ENCODE measurements at places on chromosomes 2 and 18.

- no peak overlapping the region for H3K4me3 ChIP-seq
- DNase-seq: no peak
- H3K27me3 ChIP-seq: no peaks in the 10 kb centered on the region
- no peaks in the 10 kb centered on the region for H3K36me3 ChIP-seq
- H3K4me1 ChIP-seq: no peaks in the 10 kb centered on the region
These were observed 273.6 kb downstream of the HRH4 start for GRCh38 chr18:24734058-24734457.

DNA sequence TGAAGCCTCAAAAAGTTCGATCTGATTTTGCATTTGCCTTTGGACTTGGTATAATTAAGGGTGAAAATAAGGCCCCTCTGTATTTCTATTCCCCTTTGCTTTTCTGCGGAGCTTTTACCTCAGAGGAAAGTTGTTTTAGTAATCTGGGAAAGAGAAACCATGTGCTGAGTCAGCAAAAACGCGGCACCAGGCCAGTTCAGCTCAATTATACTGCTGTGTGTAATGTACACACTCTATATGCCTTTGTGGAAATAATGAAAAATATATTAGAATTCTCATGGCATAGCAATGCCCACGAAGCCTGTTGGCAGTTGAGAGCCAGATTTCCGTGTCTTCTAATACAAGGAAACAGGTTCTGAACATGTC is 161.9 kb upstream of the SIX2 start:
- H3K27ac ChIP-seq: no peak overlapping the region
- H3K27me3 ChIP-seq: peaks cover 67% of the 10 kb centered on the region
- no peak for DNase-seq
- H3K4me1 ChIP-seq: peaks cover 2% of the 10 kb centered on the region
- no peak overlapping the region for H3K4me3 ChIP-seq

DNA sequence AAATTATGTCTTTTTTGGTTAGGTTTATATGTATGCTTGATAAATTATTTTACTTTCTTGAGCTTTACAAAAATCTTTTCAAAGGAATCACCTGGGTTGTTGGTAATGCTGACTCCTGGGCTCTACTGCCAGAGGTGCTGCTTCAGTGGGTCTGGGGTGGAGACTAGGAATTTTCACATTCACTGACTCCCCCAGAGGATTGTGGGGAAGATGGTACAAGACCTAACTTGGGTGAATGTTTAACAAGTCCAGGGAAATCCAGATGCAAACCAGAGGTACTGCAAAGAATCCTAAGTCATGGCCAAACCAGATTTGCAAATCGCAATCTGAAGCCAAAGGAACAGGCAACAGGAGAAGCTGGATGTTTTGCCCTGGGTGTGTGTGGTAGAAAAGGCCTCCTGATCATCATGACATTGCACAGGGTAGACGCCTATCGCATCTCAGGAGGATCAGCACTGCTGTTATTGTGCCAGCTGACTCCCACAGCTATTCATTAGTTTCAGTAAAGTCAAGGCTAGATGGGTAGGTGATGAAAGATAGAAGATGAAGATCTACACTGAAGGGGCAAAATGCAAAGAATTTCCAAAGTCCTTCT is 185.2 kb downstream of the BARD1 start:
- H3K27me3 ChIP-seq: no peaks in the 10 kb centered on the region
- no peaks in the 10 kb centered on the region for H3K4me1 ChIP-seq
- no peaks in the 10 kb centered on the region for H3K36me3 ChIP-seq
- H3K27ac ChIP-seq: no peak overlapping the region

DNA sequence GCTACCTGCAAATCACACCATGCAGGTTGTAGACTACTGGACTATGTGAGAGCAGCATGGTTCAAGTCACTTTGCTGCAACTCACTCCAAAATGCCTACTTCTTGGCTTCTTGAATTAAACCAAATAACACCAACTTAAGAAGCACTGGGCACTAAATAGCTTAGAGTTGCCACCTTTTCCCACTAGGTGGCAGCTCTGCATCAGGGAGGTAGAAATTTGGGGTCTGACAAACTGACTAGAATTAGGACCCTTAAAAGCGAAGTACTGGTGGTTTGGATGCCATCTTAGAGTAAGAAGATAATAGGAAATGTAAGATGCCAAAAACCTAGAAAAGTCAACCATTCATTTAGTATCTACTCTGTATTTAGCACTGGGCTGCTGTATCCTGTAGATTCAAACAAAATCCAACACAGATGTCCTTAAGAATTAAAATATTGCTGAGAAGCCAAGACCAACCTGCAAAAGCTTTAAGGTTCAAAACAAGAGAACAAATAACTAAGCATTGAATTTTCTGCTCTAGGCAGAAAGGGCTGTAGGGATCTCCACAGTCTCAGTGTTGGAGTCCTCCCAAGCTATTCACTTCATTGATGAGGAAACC is 65.5 kb downstream of the CCBE1 start:
- no peak for DNase-seq
- H3K36me3 ChIP-seq: no peaks in the 10 kb centered on the region
- H3K27me3 ChIP-seq: peaks cover 5% of the 10 kb centered on the region
- H3K27ac ChIP-seq: no peak overlapping the region

- no peaks in the 10 kb centered on the region for H3K27me3 ChIP-seq
- no peaks in the 10 kb centered on the region for H3K4me1 ChIP-seq
- no peak for DNase-seq
These were observed 627.0 kb downstream of the CNTNAP5 start for GRCh38 chr2:124652099-124652498.

All from activated naive CD8-positive, alpha-beta T cell treated with anti-CD3 and anti-CD28 coated beads for 36 hours (primary cell).